ENCODE measurements at places on chromosomes 5 and 9.
A peak's percentile ranks its signal among the peaks of the same experiment; 100 is the strongest.

DNA sequence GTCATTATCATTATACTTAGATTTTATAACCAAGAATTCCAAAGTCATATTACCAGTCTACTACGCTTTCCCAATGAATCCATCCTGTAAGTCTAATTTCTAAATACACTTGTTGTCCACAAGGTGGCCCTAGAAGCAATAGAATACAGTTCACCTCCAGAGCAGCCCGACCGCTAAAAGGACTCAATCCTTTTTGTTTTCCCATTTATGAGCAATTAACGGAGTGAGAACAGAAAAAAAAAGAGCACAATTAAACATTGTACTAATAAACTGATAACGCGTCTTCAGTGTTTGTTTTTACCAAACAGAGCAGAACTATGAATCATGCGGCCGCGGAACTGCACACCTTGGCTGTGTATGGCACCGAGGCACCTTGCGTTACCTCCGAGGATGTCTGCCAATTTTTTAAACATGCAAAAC, 160.7 kb upstream of the DAPK1 start:
- DNase-seq = no peak

- no peak for DNase-seq
Observed at GRCh38 chr9:35681341-35682002, 7.7 kb downstream of the CA9 start.

GRCh38 chr9:125894566-125894965, 147.4 kb downstream of the PBX3 start:
- no peak for DNase-seq

- DNase-seq = peak; percentile 88
Observed at GRCh38 chr5:149442563-149443182, 63.6 kb upstream of the IL17B start.

GRCh38 chr9:123072407-123072995, 39.0 kb downstream of the GPR21 start:
- DNase-seq = no peak

GRCh38 chr5:144325532-144325931, 154.9 kb downstream of the KCTD16 start:
- no peak for DNase-seq

DNA sequence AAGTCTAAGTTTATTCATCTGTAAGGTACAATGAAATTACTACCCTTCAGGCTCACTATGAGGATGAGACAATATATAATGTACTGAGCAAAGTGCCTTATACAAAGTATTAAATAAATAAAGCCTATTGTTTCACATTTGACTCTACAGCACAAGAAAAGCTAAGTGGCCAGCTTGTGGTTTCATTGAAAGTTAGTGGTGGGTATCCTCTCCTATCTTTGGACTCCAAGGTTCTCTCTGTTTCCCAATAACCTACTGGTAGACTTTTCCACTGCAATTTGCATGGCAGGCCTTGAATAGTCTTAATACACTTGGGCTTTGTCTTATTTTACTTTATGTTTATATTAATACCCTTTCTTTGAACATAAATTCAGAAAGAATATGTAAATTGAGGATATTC, 262.7 kb downstream of the DEPDC1B start:
- DNase-seq = no peak

GRCh38 chr5:148858106-148858505, 31.7 kb downstream of the ADRB2 start:
- DNase-seq = no peak

GRCh38 chr5:109136906-109137305, 272.9 kb downstream of the PJA2 start:
- no peak for DNase-seq

GRCh38 chr5:92002721-92003274, 619.7 kb upstream of the ARRDC3 start:
- no peak for DNase-seq

DNA sequence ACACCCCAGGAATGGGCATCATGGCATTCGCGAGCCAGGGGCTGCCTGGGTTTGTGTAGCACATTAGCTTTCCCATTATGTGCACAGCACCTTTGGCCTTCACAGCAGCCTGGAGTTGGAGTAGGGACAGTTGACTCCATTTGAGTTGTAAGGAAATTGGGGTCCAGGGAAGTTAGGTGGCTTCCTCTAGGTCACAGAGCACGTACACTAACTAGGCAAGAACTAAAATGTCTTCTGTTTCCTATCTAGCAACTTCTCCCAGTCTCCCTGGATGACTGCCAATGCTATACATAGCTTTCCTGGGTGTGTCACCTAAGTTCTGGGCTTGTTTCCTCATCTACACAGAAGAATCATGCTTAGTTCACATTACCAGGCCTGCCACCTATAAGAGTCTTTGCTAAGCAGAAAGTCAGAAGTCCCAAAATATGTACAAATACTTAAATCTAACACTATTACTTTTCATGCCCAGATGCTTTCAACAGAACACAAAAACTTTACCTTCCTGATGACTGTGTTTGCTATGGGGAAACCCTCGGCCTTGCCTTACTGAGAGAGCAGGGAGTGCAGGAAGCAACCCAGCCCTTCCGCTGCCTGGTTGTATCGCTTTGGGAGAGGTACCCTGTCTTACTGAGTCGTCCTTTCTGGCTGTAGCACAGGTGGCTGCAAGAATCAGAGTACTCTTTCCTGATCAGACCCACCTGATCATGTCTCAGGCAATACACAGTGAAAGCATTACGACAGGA, 12.0 kb downstream of the MACROH2A1 start:
- no peak for DNase-seq

DNA sequence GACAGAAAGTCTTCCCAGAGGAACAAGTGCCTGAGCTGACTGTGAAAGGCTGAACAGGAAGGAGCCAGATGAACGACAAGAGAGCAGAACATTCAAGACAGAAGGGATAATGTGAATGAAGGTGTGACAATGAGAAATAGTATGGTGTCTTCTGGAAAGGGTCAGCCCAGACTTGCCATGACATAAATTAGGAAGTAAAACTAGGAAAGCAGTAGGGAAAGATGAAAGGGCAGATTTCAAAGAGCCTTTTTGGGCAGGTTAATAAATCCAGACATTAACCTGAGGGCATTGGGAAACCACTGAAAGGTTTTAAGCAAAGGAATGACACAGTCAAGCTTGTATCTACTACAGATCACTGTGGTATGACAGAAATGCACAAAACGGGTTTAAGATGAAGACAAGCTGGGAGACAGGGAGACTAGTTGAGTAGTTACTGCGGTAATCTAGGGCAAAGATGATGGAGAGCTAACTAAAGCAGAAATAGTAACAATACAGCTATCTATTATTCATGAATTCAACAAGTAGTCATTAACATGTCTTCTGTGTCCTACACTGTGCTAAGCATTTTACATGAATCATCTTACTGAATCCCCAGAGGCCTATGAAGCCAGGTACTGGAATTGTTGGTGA, 580.9 kb upstream of the WWC1 start:
- no peak for DNase-seq

DNA sequence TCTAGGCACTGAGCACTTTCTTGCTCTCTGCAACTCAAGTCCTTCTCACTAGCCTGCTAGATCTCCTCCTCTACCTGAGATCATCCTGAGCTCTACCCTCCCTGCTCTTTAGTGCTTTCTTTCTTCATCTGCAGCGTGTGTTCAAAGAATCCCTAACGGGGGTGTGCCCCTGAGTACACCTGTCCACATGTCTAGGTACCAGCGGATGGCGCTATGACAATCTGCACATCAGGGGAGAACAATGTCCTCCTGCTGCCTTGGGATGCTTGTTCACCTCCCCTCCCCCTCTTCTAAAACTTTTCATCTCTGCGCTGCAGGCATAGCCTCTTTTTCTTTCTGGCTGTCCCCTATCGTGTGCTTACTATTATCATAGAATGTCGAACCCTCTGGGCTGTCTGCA, 42.7 kb downstream of the PTPN3 start:
- DNase-seq = no peak

DNA sequence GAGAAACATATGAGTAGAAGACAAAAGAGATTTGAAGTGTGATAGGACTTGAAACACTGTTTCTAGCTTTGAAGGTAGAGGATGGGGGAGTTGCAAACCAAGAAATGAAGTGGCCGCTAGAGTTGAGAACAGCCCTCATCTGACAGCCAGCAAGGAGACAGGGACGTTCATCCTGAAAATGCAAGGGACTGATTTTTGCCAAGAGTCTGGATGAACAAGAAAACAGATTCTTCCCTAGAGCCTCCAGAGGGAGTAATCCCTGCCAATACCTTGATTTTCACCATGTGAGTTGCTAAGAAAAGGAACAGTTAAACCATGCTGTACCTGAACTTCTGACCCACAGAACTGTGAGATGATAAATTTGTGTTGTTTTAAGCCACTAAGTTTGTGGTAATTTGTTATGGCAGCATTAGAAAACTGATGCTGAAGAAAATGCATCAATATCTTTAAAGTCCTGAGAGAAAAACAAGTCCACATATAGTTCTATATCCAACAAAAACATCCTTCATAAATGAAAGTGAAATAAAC, 154.0 kb upstream of the ADAMTSL1 start:
- DNase-seq = no peak

- DNase-seq = no peak
Observed at GRCh38 chr9:116181853-116182610, 28.4 kb downstream of the PAPPA start.

DNA sequence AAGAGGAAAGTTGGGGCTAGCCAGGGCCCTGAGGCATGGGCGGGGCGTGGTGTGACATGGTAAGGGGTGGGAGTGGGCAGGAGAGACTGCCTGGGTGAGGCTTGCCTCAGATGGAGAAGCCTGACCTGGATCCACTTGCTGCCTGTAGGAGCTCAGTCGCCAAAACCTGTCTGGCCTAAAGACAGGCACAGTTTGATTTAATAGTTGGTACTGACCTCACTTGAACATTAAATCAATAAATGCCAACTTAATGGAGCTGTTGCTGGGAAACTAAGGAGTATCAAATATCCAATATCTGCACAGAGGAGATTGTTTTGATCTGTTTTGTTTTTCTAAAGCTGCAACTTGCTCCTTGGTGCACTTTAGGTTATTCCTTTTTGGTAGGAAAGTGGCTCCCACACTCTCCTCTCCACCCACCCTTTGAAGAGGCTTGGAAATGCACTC, 86.4 kb downstream of the RCL1 start:
- DNase-seq = no peak

DNA sequence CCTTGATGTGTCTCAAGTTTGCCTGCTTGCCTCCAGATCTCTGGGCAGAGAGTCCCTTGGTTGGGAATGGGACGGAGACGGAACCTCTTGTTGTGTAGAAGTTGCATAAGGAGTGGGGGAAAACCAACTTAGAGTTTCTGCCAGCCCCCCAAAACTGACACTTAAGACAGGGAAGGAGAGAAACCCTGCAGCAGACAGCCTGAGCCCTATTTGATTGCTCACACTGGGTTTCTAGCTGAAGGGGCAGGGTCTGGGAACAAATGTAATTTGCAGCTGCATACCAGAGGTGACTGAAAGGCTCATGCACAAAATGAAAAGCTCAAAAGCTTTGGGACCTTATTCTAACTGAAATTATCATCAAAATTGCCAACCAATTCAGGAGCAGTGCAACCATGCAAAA, 254.5 kb downstream of the RASEF start:
- DNase-seq = no peak

DNA sequence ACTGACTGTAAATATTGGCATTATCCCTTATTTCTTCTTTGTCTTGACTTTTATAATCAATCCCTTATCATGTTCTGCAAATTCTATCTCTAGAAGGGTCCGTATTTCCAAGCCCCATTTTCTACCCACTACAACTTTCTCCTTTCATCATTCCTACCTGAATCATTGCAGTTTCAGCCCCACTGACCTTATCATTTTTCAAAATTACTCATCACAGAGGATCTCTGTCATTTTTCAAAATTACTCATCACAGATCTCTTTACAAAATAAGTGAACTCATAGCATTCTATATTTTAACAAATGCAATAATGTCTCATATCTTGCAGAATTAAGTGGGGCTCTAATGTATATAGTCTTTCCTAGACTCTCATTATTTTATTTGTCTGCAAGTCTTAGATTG, 256.9 kb upstream of the COX7C start:
- DNase-seq = no peak

DNA sequence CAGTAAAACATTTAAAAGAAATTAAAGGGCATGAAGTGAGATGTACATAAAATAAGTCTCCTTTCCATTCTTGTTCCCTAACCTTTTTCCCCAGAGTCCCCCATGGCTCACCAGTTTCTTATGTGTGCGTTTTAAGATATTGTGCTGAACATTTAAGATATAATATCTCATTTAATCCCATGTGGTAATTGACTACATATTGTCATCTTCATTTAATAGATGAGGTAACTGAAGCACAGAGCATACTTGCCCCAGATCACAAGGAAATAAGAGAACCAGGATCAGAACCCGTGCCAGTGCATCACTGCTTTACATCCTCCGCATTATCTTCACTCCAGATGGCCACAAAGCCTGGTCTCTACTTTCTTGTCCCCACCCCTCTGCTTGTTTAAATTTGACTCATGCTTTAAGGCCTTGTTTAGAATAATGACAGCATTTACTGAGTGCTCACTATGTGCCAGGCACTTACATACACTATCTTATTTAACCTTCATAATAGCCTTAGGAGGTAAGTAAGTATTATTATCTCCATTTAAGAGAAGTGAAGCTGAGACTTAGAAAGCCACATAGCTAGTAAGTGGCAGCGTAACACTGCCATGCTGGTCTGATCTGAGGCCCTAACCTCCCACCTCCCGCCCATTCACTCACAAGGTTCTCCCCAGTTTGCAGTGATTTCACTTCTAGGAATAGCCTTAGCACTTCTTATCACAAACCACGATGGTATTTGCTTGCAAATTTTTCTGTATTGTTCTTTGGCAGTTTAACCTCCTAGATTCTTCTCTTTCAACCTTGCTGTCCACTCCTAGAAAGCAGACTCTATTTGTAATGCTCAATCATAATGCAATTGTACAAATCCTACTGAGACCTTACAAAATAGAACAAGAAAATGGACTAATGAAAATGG, 78.4 kb upstream of the IL6ST start:
- no peak for DNase-seq

DNA sequence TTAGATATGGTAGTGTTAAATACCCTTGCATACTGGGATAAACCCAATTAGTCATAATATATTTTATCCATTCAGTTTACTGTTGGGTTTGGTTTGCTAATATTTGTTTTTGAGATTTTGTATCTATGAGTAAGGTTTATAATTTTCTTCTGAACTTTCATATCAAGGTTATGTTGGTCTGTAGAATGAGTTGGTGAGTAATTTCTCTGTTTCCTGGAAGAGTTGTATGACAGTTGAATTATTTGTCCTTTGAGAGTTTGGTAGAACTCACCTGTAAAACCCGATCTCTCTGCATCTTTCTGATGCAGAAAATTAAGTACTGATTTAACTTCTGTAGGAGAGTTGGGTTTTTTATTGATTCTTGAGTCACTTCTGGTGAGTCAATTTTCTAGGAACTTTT, 20.4 kb downstream of the DDX4 start:
- DNase-seq = no peak

GRCh38 chr5:118726891-118727290, 261.5 kb downstream of the DTWD2 start:
- no peak for DNase-seq

DNA sequence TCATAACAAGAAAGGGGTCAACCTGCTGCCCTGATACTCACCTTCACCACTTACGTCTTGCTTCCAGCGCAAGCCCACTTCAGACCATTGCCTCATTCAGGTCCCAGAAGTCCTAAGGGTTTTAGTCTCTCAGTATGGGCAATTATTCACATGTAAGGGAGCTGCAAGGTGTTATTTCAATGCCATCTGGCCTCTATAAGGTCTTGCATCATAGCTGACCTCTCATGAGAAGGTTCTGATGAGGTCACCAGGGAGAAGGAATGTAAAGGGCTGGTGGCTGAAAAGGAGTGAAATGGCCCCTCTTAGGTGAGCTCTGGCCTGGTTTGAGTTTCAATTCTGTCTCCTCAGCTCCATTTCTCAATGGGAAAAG, 1.5 kb upstream of the MARCHF3 start:
- DNase-seq = no peak

Data from right hindlimb (tissue), 1 donor.